Kidney (tissue), 22 donors: ENCODE measurements at places on chromosomes 7 and 10.
A peak's percentile ranks its signal among the peaks of the same experiment; 100 is the strongest.

DNA sequence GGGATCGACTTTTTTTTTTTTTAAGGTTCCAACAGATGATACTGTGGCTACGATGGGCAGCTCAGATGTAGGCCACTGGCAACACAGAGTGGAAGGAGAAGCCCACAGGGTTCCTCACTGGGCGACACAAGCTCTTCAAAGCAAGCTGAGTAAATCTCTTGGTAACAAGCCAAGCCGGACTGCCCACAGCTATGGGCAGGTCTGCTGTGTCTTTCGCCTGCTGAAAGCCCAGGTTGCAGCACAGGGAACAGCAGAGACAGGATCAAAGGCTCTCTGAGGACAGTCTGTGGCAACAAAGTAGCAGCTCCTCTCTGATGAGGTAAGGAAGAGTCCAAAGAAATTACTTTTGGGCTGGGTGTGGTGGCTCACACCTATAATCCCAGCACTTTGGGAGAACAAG, 83.6 kb downstream of the KCNMA1 start:
- no peak for DNase-seq

GRCh38 chr7:128236924-128237586, 4.0 kb upstream of the LEP start:
- DNase-seq: no peak

- no peak for DNase-seq
Observed at GRCh38 chr7:111985798-111986197, 220.4 kb downstream of the DOCK4 start.

DNA sequence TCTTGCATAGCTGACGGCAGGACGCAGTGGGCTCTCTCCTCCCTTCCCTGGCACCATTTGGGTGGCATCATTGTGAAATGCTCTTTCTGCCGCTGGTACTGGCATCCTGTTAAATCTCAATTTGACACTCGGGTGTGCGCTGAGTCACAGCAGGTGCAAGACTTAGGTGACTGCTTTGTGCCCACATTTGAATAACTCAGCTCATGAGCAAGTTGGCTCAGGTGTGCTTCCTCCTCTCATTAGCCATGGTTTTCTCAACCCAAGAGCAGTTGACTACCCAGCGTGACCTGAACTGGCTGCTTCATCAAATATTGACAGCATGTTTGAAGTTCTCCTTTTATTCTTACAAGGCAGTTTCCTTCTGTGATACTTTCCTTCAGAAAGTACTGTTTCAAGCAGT, 24.6 kb upstream of the NFE2L3 start:
- no peak for DNase-seq

GRCh38 chr10:59587083-59587755, 122.4 kb downstream of the SLC16A9 start:
- DNase-seq: no peak

- peak; percentile 70 for DNase-seq
Observed at GRCh38 chr10:97463363-97464132, 17.6 kb downstream of the ZDHHC16 start.

- no peak for DNase-seq
Observed at GRCh38 chr7:17301471-17302456, 3.3 kb downstream of the AHR start.

GRCh38 chr7:149879766-149880637, 6.2 kb downstream of the ATP6V0E2 start:
- no peak for DNase-seq

DNA sequence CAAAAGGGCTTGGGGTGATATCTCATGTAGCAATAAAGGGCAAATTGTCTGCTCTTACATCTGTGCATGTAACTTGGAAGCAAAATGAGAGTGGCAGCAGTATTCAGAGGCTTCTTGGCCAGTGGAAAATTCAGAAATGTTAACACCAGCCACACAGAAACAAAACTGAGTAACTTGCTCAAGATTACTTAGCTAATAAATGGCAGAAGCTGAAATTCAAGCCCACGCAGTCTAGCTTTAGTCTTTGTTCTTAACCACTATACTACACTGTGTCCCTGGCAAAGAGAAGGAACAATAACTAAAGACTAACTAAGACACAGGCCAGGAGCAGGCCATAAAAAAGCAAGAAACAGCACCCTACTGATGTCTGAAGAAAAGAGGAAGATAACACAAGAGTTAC, 185.9 kb upstream of the ASAH2 start:
- DNase-seq: no peak

- no peak for DNase-seq
Observed at GRCh38 chr7:34242391-34242790, 337.1 kb downstream of the BMPER start.

GRCh38 chr10:118045837-118046394, 825 bp downstream of the RAB11FIP2 start:
- DNase-seq: peak; percentile 64

DNA sequence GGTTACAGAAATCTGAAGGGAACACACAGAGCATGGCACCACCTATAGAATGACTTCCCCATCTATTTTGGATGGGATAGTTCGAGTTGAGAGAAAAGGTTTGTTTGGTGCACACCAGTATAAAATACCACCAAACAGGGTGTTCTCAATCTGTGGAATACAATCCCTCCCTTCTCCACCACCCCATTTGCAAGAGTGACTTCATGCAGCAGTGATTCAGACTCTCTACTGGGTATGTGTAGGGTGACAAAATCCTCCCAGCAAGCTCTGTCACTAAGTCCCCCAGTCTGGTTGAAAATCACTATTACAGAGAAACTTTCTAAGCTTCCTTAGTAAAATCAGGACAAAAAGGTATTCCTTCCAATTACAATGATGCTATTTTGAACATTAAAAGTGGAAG, 69.0 kb downstream of the ANK3 start:
- DNase-seq: no peak

DNA sequence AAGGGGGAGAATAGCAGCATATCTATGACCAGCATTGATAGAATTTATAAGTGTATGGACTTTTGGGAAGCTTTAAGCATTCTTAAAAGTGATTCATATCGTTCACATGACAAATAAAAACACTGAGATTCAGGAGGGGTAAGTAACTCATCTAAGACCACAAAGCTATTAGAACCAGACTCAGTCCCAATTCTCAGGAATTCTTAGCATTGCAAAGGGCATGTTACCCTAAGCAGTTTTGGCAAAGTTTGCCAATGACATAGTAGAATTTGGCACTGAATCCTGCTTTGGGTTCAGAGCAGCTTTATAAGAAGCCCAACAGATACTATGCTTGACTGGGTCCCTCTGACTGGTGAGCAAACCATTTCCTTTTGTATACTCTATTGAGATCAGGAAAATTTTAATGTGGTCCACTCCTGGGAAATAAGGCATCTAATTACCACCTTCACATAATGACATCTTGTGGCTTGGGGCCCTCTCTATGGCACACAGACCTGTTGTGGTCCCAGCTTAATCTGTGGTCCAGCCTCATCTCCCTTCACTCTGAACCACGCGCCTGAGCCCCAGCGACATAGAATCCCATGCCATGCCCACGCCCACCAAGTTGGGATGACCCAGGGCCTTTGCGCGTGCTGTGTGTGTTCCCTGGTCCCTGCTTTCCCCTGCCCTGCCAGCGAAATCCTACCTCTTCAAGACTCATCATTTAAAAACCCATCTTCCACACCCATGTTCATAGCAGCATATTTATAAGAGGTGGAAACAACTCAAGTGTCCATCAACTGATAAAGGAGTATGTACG, 37.5 kb upstream of the DOCK1 start:
- DNase-seq: no peak

- DNase-seq: no peak
Observed at GRCh38 chr10:24715246-24715769, 8.4 kb downstream of the ARHGAP21 start.

GRCh38 chr7:144403102-144403501, 391 bp downstream of the NOBOX start:
- no peak for DNase-seq

- no peak for DNase-seq
Observed at GRCh38 chr10:29414501-29414900, 125.6 kb downstream of the LYZL1 start.

DNA sequence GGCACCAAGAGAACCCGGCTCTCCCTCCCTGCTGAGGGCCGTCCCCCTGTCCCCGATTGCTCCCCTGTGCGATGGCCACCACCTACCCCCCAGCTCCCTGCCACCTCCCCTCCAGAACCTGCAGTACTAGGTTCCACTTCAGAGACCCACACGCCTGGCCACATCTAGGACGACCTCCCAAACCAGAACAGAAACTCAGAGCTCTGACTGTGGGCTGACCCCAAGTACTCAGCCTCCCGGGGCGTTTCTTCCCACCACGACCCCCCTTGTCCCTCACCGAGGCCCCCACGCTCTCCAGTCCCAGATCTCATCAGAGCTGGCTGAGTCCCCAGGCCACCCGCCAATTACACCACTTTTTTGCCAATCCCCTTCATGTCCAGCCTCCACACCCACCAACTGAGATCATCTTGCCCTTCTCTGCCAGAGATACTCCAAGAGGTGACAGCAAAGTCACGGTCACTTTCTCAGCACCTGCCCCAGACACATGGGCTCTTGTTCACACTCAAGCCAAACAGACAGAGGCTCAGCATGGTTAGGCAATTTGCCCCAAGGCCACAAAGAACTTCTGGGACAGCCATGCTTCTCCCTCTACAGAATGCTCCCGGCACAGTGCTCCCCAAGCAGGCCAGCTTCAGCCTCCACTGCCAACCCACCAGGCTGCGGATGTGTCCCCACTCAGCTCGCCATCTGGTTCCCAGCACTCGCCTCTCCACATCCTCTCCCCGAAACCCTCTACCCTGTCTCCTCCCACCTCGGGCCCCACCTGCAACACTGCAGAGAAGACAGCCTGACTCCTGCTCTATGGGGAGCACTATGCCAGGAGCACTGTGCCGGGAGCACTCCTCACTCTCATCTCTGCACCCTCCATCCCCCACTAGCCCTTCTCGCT, 4.7 kb downstream of the TMEM120A start:
- peak; percentile 34 for DNase-seq

DNA sequence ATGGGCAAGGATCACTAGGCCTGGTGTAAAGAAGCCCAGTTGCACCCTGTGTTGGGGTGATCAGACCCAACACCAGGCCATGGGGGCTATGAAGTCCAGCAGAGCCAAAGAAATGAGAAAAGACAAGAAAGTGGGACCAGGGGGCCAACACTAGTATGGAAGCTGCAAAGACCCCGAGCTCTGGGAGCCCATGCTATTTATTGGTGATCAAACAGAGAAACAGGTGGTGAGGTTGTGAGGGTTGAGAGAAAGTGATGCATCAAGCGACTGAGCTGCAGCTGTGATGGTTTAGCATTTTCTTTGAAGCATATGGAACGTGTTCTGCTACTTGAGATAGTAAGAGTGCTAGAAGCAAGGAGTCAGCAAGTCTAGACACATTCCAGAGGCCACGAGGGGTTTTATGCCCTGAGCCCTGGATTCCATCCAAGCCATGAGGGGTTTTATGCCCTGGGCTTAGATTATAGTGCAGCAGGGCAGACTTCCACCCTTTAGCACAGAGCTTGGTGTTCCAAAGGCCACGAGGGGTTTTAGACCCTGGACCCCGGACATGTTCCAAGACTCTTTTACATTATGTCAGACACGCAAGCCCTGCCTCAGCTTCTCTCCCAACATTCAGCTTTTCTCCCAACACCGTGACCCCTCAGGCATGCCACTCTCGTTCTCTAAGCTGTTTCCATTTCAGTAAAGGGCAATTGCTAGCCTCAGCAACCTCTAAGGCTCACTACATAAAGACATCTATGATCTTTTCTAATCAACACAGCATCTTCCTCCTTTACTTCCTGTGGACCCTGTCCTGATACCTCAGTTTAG, 43.1 kb upstream of the GPAM start:
- no peak for DNase-seq

DNA sequence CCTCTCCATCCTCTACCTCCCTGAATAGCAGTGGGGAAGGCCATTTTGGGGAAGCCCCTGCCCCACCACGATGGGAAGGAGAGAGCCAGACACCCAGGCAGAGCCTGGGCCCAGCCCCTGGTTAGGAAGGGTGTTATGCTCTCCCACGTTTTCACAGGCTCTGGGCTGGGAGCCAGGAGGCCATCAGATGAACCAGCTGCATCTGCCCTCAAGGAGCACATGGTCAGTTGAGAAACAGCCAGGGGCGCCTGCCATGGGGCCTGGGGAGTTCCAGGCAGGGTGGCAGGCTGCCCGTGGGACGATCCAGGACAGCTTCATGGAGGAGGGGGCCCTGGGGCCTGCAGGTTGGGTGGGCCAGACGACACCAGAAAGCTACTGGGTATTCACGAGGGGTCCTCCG, 47.5 kb downstream of the CAMK2B start:
- no peak for DNase-seq

DNA sequence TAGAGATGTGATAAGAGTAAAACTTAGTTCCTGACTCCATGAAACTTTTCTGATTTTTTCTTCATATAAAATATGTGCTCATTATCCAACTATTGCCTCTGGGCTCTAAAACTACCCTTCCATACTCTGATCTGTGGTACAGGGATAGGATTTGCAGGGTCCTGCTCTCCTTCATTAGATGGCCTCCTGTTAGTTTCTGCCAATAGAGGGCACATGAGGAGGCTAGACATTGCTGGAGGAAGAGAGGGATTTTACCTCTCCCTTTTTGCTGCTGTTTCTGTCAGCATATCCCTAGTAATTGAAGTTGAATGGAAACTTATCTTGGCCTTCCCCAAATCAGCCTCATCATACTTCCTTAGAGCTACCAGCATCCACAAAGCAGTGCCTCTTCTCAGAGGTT, 269.4 kb downstream of the NXPH1 start:
- DNase-seq: no peak

DNA sequence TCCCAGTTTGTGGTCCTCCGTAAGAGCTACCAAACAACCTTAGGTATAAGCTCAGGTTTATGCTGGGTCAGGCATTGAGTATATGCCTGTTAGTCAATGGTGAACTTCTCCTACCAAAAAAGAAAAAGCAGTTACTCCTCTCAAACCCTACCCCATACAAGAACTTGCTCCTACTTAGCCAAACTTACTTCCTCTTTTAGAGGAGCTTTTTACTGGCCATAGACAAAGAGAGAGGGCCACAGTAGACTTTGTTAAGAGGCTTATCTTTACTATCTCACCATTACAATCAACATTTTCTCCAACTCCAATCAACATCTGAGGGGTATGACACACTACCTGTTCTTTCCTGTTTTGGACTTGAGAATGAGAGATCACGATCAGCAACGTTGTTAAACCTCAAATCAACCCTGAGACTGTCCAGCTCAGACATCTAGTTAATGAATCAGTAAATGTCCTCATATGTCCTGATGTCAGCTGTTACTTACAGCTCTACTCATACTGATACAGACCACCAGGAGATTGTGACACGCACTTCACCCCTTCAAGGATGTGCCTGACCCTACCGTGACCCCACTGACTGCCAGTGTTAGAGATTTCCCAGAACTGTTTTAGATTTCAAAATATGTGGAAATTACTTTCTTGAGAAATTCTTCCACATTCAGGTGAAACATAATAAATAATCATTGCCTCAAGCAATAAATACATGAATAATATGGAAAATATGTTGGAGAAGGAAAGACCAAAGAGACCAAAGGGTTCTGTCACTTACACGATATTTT, 18.4 kb upstream of the CCDC71L start:
- no peak for DNase-seq

GRCh38 chr7:139735912-139736595, 41.7 kb downstream of the HIPK2 start:
- DNase-seq: no peak

DNA sequence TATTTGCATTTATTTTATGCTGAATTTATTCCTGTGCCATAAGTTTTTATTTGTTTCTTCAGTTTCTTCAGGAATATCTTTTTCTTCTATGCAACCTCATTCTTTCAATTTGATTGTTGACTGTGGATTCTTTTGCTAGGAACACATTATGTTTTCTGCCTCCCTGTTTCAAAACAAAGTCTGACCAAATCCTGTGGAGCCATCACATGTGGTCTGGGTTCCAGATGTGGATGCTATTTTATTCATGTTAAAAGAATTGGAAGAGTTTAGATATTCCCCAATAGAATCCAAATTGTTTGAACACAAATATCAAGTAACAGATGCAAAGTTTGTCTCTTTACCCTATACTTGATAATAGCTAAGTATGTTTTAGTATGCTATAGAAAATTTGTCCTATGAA, 56.8 kb upstream of the LRRC17 start:
- no peak for DNase-seq
